Caki2 (cell line): ENCODE measurements at places on chromosomes 16 and 17. TPM values are rescaled to one million over a fixed set of nuclear protein-coding genes. Genes with fewer than 3 reads are reported as not detected.
A peak's percentile ranks its signal among the peaks of the same experiment; 100 is the strongest.

DNA sequence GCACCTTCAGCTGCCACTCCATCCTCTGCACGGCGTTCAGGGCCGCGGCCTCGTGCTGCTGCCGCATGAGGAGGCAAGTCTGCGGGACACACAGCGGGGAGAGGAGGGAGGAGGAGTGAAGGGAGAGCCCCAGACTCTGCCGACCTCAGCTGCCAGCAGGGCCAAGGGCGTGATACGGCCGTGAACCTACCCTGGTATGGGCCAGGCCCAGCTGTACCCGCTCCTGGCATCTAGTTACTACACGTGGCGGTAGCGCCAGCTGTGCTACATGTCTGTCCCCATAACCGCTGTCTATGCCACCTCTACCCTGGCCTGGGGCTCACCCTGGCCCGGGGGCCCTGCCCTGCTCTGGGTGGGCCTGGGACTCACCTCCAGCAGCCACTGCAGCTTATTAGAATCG, 51.1 kb downstream of the ZNF778 start:
- no peak for DNase-seq

P4HB gene
- total RNA-seq: 653 and 796 TPM in 2 replicates

- DNase-seq: peak; percentile 72
Measured at GRCh38 chr16:75377729-75378386, 55.4 kb downstream of the CFDP1 start.

TMEM88 gene
- not detected in 2 replicates for total RNA-seq

CNTNAP4 gene
- not detected in 2 replicates for total RNA-seq

- DNase-seq: no peak
Measured at GRCh38 chr17:30557916-30558685, 80.9 kb downstream of the GOSR1 start.

DNA sequence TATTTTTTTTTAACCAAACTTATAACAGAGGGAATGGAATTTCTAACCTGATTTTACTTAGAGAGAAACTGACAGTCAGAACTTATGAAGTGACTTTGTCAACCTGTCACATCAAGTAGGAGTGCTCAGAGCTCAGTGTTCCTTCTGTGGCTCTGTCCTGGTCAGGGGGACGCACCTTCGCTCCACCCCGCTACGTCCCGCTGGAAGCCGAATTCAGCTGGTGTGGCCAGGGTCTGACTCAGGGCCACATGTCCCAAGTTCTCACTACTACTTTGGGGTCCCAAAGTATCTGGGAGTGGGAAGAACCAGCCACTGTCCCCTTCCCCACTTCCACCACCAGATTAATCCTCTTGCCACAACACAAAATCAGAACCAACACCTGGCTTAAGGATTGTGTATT, 51.4 kb downstream of the C16orf78 start:
- DNase-seq: no peak

TNP2 gene
- not detected in 2 replicates for total RNA-seq

HBM gene
- not detected in 2 replicates for total RNA-seq

- DNase-seq: no peak
Measured at GRCh38 chr16:87955302-87956097, 4.3 kb downstream of the BANP start.

- DNase-seq: no peak
Measured at GRCh38 chr16:734981-735881, 5.6 kb downstream of the CIAO3 start.

GRCh38 chr17:27741361-27741861, 58.9 kb downstream of the NOS2 start:
- DNase-seq: no peak

PRRT2 gene
- total RNA-seq: not detected in 2 replicates

- peak; percentile 98 for DNase-seq
Measured at GRCh38 chr17:59892924-59893675, at the start of the genes RPS6KB1 and TUBD1. TSS of gene RPS6KB1 (plus strand) at chr17:59893121. CDS start at chr17:59893185, 64 bp downstream. TSS of gene TUBD1 (minus strand) at chr17:59892943. CDS start at chr17:59891002, 1,941 bp downstream.

KRT36 gene
- total RNA-seq: not detected in 2 replicates

DNA sequence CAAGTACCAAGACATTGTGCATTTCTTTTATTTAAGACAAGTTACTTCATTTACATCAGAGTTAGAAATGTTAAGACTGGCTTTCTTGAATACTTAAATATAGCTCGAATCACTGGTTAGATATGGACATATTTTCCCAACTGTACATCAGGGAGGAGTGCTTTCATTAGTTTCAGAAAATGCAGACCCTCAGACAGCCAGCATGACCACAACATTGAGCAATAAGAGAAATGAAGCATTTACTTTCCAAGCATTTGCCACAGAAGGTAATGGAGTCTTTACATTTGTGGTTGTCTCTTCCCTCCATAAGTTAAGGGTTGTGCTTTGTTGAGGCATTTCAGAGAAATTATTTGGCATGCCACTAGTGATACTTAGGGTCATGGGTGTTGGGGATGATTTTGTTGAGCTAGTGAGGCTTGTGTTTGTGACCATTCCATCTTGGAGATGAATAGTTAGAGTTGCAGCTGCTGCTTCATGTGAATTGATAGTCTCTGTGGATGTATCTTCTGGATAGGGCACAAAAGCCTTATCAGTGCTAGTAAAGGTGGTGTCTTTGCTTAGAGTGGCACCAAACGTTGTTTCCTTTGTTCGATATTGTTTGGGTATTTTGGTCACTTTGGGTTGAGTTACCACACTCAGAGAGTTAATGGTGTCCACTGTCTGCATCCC, 2.1 kb downstream of the OMG start:
- no peak for DNase-seq

- DNase-seq: no peak
Measured at GRCh38 chr17:63529711-63530556, 6.8 kb downstream of the KCNH6 start.

TPPP3 gene
- total RNA-seq: 4.6 and 22.3 TPM in 2 replicates

TP53TG3D gene
- total RNA-seq: not detected in 2 replicates

CACNG5 gene
- total RNA-seq: not detected in 2 replicates

GRCh38 chr17:48835971-48836370, 5.1 kb downstream of the CALCOCO2 start:
- no peak for DNase-seq

GRCh38 chr17:80751946-80752581, 207.4 kb downstream of the RPTOR start:
- no peak for DNase-seq

DNA sequence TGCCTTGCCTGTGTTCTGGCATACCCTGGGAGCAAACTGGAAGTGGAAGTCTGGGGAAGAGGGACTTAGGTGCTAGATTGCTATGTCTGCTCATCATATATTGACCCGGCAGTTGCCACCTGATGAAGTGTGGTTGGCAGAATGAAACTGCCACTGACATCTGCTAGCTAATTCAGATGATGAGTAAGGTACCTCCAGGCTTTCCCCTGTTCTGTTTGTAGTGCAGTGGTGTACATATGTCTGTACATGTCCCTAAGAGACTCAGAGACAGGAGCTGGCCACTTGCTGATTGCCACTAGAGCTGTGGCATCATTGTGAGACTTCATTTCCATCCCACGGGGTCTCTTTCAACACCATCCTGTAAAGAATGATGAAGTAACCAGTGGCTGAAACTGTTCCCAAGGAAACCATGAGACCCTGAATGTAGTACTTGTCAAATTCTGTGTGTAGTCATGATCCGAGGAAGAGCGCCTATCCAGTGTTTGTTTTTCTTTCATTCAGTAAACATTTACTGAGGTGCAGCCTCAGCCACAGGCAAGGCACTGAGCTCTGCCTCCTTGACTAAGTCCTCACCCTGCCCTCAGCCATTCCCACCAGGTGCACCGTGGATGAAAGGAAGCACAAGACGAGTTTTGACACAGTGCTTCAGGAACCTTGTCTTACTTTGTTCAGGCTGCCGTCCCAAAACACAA, 13.2 kb downstream of the CLUAP1 start:
- DNase-seq: no peak

GRCh38 chr17:28523876-28524275, 17.7 kb downstream of the FOXN1 start:
- no peak for DNase-seq

DNA sequence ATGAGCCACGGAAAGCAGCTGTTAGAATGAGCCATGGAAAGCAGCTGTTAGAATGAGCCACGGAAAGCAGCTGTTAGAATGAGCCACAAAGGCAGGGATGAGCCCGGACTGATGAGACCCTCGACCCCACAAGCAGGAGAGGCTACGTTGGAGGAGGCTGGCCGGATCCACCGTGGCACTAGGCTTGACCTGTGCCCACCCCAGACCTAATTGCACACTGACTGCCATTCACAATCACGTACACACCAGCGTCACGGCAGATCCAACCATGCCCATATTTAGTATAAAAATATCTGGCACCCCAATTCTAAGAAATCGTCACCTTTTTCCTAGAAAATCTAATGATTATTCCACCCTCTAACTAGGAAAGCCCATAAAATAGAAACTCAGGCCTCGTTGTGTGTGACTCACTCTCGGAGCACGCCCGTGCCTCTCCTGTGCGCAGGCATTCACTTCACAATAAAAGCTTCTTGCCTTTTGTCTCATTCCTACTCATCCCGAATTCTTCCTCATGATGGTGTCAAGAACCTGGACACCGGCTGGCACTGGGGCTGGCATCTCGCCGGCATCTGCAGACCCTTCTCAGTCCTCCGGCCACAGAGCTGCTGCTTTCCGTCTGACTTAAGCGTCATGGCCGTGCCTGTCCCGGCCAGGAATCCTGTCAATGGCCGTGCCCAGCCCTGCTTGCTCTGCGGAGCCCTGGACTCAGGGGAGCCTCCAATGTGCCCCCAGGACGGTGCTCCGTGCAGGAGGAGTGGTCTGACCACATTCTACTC, 5.5 kb upstream of the SECTM1 start:
- peak; percentile 79 for DNase-seq

CFAP52 gene
- 0.72 TPM in 1 of 2 replicates, not detected in the other for total RNA-seq

DNA sequence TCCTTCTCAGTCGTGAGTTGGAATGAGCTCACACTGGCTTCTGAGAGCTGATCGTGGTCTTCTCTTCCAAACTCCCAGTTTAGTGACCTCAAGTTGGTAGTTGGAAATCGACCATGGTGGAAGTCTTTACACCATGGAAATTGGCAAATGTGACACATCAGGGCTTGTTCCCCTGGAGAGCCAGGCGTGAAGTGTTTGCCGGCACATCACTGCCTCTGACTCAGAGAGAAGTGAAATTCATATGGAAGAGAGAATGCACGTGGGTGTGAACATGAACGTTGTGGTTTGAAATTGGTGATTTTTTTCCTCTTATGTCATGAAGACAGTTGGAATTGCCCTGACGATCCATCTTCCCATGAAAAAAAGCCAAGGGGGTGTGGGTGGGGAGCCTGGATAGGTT, 47.4 kb downstream of the AXIN2 start:
- no peak for DNase-seq

- no peak for DNase-seq
Measured at GRCh38 chr17:53629188-53629587, 193.5 kb upstream of the KIF2B start.

DNA sequence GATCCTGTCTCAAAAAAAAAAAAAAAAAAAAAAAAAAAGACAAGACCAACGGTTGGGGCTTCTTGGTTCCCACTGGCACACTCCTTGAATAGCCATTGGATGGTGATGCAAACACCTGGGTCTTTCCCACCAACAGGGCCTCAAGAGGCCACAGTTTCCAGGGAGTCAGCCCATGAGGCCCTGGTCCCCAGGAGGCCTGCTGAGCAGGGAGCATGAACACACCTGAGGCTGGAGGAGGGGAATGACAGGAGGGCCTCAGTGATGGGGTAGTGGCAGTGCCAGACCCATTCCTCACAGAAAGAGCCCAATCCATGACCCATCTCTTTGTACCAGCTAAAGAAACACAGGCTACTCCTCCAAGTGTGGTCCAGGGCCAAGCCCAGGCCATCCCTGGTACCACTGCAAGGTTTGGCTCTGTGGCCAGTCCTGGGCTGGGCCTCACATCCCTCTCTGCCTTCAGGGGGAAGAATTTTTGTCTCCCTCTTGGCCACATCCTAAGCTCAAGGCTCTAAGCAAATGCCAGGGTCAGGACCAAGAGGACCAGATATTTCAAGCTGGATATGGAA, 13.9 kb downstream of the ARL2BP start:
- no peak for DNase-seq

WSCD1 gene
- total RNA-seq: 38.6 and 45.7 TPM in 2 replicates

DNA sequence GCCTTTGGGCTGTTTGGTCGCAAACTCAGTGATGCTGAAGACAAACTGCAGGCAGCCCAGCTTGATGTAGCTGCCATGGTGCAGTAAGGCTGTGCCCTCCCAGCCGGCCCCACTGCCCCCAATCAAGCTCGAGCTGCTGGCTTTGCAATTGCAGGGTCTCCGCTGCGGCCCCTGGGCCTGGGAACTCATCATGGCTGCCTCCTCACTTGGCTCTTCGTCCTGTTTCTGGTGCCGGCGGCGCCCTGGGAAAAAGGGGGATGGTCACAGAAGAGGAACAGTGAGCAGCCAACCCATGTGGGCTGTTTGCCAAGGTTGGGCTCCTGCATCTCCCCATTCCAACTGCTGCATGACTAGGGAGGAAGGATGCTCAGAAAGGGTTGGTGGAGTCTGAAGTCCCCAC, 3.4 kb upstream of the DHRS13 start:
- no peak for DNase-seq

AGRP gene
- total RNA-seq: not detected in 2 replicates

PRR15L gene
- total RNA-seq: not detected in 2 replicates

- DNase-seq: no peak
Measured at GRCh38 chr17:59101178-59101577, 5.5 kb downstream of the TRIM37 start.

GRCh38 chr16:56741399-56741798, 11.5 kb downstream of the NUP93 start:
- DNase-seq: no peak

PFAS gene
- 30.2 and 38.5 TPM in 2 replicates for total RNA-seq

CDH11 gene
- total RNA-seq: not detected in 2 replicates

GRCh38 chr16:15900901-15901500, 12.6 kb upstream of the CEP20 start:
- DNase-seq: no peak

SYCE1L gene
- 2.0 and 18.5 TPM in 2 replicates for total RNA-seq

GRCh38 chr17:50112694-50113093, 17.3 kb downstream of the SAMD14 start:
- no peak for DNase-seq

GRCh38 chr16:3444032-3444388, 530 bp downstream of the NAA60 start:
- peak; percentile 78 for DNase-seq

DNA sequence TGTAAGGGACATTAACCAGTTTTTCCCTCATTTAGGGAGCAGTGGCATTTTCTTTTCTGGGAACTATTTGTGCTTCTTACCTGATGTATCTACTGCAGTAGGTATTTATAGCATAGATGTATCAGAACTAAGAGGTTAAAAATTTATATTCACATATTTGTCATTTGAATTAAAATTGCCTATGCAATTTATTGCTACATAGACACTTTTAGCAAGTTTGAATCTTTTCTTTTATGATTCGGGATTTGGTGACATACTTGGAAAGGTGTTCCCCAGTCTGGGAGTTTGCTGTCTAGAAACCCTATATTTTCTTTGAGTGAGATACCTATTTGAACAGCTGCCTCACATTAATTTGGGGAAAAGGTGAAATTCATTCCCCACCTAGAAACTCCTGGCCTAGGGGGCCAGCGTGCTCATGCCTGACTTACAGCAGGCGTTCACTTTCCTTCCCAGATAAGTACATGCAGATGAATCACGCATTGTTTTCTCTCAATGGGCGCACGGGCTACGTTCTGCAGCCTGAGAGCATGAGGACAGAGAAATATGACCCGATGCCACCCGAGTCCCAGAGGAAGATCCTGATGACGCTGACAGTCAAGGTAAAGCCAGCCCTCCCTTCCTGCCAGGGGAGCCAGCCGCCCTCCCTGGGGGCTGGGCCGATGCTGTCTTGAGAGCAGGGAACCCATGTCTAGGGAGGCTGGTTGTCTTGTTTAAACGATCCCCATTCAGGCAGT, 73.8 kb downstream of the SDR42E1 start:
- no peak for DNase-seq

CA5A gene
- not detected in 2 replicates for total RNA-seq

LGALS9B gene
- total RNA-seq: 0.54 and 0.67 TPM in 2 replicates
